ENCODE measurements at places on chromosomes 7 and 10. TPM values are rescaled to one million over a fixed set of nuclear protein-coding genes. Genes with fewer than 3 reads are reported as not detected.

TACR2 gene
- 0.36 TPM for total RNA-seq

TRIM50 gene
- total RNA-seq, result not detected

ADGRA1 gene
- not detected for total RNA-seq

- H3K4me1 ChIP-seq, result no peaks in the 10 kb centered on the region
- peaks cover 30% of the 10 kb centered on the region for H3K27me3 ChIP-seq
- no peak overlapping the region for H3K4me3 ChIP-seq
- H3K36me3 ChIP-seq, result no peaks in the 10 kb centered on the region
- DNase-seq, result peak; percentile 82
These were observed 89.8 kb downstream of the UNCX start for GRCh38 chr7:1322240-1323110.

DNA sequence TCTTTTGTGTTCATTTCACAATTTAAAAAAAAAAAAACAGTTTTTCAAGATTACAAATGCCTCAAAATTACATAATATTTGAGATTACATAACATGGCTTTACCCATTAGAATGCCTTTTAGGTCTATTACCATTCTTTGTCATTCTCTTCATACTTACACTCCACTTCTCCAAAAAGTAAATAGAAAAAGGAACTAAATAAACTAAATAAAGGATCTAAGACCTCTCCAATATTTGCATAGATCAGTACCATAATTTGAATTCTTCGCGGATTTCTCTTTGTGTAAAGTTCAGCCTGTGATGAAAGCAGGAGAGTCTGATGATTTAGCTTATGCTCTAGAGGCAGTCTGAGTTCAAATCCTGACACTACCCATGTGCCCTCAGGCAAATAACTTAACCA lies 56.4 kb upstream of the C1GALT1 start:
- H3K4me1 ChIP-seq, result peaks cover 22% of the 10 kb centered on the region
- no peaks in the 10 kb centered on the region for H3K36me3 ChIP-seq
- no peak for DNase-seq
- H3K27me3 ChIP-seq, result no peaks in the 10 kb centered on the region
- H3K27ac ChIP-seq, result no peak overlapping the region

All from osteoblast (primary cell).